ENCODE measurements at places on chromosomes 5 and 9.
A peak's percentile ranks its signal among the peaks of the same experiment; 100 is the strongest.

DNA sequence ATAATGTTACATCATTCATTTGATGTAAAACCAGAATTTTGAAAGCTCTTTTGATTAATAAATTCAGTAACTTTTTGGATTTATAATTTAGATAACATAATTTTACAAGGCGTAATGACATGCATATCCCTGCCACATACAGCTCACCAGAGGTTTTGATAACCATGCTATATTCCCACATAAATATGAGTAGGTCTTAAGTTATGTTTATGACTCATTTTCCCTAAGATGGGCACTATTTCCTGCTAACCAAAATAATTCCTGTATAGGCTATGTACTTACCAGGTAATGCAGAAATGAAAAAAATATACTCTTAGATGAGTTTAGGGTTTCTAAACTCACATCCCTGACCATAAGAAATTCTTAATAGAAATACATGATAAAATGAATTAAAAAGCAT, 93.9 kb upstream of the EDIL3 start:
- DNase-seq: no peak

- no peak for DNase-seq
Observed at GRCh38 chr9:135921749-135922310, 14.5 kb upstream of the CAMSAP1 start.

GRCh38 chr9:123457583-123457982, 101.6 kb downstream of the CRB2 start:
- no peak for DNase-seq

DNA sequence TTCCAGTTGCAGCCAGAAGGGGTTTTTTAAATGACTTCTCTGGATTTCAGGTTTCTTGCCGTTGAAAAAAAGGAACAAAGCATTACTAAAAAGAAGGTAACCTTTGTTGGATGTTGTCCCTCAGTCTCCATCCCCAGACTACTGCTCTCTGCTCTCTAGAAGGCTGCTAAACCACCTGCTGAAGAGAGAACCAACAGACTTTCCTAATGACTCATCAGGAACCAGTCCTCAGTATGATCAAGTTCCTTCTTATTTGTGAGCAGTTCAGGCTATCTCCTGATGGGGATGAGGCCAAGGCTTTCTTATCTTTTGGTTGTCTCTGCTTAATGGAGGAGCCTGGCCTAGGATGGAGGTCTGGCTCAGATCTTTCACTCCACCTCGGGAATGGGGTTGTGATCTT, 4.1 kb downstream of the KIF4B start:
- DNase-seq: no peak

GRCh38 chr5:178149199-178149932, 4.3 kb downstream of the NHP2 start:
- DNase-seq: peak; percentile 47

DNA sequence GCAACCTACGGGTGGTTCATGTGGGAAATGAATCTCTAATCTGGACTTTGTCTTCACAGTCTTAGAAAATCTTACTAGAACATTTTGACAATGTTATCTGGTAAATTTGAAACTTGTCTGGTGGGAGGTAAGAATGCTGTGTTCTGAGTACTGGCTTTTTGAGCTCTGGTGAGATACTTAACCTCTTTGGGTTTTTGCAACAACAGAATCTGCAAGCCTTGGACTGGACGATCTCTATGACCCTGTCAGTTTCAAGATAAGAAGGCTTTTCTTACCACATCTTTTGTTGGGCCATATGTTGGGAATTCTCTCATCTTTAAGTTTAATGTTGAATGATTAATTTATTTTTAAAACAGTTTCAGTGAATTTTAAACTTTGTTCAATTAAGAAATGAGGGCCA, 112.9 kb downstream of the GOLPH3 start:
- DNase-seq: no peak
